Fibroblast of skin of left biceps (primary cell): ENCODE measurements at places on chromosomes 7 and 10.
A peak's percentile ranks its signal among the peaks of the same experiment; 100 is the strongest.

DNA sequence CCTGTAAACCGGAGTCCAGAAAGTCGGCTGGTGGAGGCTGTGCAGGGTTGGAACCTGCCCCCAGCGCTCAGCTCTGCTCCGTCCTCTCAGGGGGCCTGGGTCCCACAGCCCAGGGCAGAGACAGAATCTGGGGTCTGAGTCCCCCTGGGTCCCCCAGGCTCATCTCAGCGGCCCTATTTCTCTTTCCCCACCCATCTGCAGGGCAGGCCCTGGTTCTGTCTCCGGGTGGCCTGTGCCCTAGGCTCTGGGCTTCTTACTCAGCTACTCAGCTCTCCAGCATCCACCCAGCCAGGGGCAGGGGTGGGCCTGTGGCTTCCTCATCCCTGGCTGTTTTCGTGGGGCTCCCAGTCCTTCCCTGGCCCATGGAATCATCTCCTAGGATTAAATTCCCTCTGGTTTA is 183.4 kb downstream of the ADARB2 start:
- DNase-seq = no peak

- no peak for DNase-seq
These were observed 56.1 kb upstream of the GRB10 start for GRCh38 chr7:50838675-50839377.

DNA sequence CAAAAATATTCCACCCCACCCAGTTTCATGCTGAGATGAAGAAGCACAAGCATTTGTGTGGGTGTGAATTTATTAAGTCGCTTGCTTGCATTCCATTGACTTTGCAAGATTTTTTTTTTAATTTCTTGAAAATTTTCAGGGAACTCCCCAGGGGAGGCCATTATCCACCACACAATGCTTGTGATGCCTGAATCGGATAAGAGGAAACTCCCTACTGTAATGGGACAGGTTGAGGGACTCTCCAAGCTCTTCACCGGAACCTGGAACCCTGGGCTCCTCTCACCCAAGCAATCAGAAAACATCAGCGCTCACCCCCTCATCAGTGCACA is 153.6 kb upstream of the ZMIZ1 start:
- peak; percentile 16 for DNase-seq

DNA sequence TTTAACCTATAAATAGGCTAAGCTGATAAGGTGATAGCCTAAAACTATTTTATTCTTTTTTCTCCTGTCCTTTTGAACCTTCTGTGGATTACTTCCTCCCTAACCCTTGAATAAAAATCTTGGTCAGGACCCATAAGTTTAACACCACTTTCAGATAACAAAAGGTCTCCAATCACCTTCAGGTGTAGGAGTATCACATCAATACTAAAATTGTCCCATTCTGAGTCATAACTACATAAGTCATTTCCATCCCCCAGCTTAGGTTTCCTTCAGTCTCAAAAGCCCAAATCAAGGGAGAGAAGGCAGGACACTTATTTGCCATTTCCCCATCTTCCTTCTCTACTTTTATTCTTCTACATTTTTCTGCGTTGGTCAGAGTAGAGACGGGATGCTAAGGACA is 56.9 kb upstream of the WNT16 start:
- DNase-seq = no peak

DNA sequence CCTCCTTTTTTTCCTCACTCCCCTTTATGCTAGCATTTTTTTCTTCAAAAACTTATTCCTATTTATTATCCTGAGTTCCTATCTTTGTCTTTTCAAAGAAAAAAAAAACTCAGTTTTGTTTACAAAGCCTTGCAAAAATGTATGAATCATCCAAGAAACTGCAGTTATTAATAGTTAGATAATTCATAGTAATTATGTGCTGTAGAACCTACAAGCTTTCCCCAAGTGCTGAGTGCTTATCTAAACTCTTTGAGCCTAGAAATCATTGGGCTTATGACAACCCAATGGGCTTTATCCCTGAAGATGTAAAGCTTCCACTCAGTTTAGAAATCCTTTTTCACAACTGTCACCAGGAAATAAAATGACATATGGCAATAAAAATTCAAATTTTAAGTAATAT is 145.9 kb upstream of the WNT16 start:
- no peak for DNase-seq

DNA sequence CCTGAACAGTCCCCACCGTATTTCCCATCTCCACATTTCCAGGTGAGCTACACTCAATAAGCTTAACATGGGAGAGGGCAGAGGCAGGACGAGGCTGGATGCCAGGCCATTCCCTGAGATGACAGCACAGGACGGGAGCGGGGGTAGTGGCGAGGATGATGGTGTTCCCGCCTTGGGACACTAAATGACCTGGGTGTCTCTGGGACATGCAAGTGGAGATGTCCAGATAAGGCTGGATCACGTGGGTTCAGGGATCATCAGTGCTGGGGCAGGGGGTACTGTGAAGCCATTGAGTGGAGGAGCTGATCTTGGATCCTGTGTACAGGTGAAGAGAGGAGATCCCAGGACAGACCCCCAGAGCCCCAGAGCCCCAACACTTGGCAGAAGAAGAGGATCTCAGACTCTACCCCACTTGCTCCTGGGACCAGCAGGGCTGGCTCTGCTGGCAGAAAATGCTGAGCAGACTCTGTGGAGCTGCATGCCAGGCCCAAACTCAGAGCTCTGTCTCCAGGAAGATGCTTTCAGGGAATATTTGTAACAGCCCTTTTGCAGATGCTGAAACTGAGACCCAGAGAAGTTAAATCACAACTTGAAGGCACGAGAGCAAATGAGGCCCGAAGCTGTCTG is 29.7 kb upstream of the HSPA12A start:
- no peak for DNase-seq

DNA sequence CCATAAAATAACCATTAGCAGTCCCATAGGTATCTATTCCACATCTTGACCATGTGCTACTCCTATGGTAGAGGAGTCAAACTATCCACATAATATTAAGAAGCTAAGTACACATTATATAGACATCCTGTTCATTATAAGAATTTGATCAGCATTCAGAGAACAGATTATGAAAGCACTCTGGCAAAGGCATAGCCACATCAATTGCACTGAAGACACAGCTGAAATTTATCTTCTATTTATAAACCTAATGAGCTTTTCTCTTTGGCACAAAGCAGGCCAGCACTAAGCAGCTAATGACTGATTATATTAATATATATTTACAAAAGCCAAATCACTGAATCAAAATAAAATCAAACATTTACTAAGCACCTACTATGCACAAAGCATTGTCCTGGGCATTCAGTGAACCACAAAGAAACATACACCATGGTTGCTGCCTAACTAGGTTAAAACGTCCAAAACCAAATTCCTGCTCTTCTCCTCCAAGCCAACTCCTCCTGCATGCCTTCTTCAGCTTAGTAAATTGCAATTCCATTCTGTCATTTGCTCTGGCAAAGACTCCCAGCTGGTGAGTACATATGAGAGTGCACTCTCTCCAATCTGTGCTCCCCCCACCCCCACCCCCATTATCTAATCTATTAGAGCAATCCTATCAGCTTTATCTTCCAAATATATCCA is 122.6 kb upstream of the ASAH2 start:
- no peak for DNase-seq

DNA sequence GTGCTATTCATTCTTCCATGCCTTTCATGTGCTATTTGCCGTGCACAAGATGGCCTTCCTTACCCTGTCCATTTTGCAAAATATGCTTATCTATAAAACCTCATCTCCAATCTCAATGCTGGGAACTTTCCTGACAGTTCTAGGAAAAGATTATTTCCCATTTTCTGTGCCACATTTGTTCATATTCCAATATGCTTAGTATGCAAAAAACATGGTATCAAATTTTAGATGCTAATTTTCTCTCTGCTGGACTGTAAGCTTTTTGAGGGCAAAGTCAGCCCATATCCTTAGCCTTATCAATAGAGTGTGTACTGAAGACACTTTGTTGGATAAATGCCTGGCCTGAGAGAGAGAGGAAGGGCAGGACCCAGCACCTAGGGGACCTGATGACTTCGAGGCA is 39.4 kb downstream of the MGAM2 start:
- no peak for DNase-seq

GRCh38 chr7:79420464-79420863 is 33.0 kb downstream of the MAGI2 start:
- peak; percentile 69 for DNase-seq

DNA sequence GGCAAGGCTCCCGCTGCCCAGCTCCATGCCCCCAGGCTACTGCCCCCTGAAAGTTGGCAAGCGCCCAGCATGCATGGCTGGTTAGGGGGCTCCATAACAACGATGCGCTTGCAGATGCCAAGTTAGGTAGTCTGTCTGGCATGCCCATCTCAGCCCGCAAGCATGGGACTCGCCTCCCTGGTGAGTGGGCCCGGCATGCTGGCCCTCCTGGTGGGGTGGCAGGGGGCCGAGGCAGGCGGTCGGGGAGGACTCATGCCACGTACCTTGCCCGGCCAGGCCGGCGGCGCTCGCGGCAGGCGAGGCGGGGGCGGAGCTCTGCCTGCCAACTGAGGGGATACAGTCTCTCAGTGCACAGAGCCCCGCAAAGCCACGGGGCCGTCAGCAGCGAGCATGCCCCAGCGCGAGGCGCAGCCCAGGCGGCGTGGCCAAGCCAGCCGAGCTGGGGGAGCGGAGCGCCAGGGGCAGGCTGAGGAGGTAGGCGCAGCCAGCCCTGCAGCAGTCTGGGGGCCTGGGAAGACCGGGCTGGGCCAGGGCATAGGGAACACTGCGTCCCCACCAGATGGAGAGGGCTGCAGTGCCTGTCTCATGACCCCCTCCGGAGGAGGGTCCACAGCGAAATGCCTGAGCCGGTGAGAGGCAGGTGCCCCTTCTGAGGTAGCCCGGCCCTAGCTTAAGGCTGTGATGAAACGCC is 28.0 kb upstream of the NDST2 start:
- DNase-seq = no peak

- no peak for DNase-seq
These were observed 65.3 kb downstream of the LMBR1 start for GRCh38 chr7:156827587-156828203.

GRCh38 chr10:72353965-72354355 is 759 bp downstream of the DNAJB12 start:
- DNase-seq = no peak

DNA sequence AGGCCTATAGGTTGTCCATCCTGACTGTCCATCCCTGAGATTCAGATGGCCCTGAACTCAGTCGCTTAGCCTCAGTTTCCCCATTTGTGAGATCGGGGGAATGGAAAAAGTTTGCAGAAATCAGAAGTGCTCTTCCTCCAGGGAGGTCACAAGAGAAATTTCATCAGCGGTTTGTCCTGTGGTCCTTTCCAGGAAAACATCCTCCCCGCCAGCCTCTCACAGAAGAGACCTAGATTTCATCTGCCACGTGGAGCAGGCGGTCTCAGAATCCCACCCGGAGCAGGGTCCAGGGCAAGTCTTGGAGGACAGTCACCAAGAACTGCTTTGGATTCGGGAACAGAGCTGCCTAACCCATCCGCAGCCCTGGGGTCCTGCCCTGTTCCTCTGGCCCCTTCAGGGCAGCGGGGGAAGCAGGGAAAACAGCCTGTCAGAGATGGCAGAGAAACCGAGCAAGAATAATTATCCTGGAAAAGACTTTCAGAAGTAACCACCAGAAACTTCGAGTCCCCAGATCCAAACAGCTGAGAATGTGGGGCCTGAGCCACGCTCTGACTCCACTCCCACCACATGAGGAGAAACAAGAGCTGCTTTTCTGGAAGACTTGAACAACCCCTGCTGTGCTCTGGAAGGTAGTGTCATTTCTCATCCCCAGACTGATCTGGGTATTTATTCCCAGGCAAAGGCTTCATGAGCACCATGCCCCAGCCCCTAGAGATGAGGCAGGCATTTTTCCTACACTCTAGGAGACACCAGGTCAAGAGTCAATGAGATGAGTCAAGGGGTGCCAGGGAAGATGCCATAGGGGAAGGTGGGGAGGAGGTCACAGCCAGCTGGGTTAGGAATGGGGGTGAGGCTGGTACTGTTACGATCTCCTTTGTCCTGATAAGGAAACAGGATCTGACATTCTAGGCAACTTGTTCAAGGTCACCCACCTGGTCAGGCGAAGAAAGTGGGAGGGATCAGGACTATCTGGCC is 1.1 kb upstream of the TNS3 start:
- DNase-seq = no peak

DNA sequence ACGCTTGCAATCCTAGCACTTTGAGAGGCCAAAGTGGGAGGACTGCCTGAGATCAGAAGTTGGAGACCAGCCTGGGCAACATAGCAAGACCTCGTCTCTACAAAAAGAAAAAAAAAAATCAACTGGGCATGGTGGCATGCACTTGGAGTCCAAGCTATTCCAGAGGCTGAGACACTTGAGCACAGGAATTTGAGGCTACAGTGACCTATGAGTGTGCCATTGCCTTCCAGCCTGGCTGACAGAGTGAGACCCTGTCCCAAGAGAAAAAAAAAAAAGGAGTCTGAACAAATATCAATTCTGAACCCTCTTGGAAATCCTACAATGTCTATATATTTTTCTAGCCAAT is 126.8 kb upstream of the NRP1 start:
- DNase-seq = no peak

GRCh38 chr10:10233229-10233628 is 784.4 kb upstream of the CELF2 start:
- no peak for DNase-seq

- DNase-seq = no peak
These were observed 16.2 kb downstream of the CSTF2T start for GRCh38 chr10:51683031-51683691.

- no peak for DNase-seq
These were observed 17.9 kb upstream of the BMPER start for GRCh38 chr7:33887266-33887975.

DNA sequence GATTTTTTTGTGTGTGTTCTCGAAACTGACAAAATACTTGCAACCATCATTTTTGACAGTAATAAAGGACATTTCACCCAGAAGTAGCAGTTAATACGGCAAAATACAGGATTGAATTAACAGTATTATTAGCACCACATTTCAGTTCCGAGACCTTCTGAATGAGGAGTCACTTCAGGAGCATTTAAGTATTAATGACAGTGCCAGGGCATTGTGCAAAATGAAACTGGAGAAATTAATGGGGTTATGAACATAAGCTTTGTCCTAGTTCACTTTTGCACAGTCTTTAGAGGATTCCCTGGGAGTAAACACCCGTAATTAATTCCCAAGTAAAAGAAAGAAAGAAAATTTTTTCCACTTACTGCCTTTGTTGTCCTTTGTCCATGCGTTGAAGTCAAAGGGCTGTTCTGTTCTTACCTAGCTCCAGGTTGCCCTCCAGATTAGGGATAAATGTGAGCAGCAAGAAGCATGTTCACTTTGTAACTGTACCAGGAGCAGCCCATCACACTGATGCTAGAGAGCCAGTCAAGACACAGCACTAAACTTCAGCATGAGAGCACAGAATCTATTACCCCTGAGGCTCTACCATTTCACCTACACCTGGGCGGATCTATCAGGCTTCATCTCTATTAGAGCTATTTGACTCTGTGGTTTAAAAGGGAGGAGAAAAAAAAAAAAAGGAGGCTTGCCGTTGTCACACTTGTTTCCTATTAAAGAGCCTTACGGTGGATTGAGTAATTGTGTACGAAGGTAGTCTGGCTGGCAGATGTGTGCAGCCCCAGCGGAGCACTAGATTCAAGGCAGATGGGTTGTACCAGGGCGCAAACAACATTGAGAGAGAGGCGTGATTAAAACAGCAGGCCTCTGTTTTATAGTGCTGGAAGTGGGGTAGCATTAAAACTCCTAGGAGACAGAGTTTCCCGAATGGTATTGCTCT is 297.8 kb upstream of the SEMA3A start:
- DNase-seq = peak; percentile 71

- DNase-seq = no peak
These were observed 11.3 kb downstream of the PIK3AP1 start for GRCh38 chr10:96708996-96709395.

GRCh38 chr10:25758041-25758457 is 176.0 kb upstream of the MYO3A start:
- DNase-seq = no peak

GRCh38 chr10:23399701-23400144 is 39.2 kb upstream of the OTUD1 start:
- DNase-seq = peak; percentile 34

- DNase-seq = no peak
These were observed 139.8 kb downstream of the ARHGAP22 start for GRCh38 chr10:48464871-48465736.
